Left lung (tissue), 14 donors: ENCODE measurements at places on chromosomes 6 and 20. TPM values are rescaled to one million over a fixed set of nuclear protein-coding genes. Genes with fewer than 3 reads are reported as not detected.

EPB41L2 gene
- 97.1 TPM for total RNA-seq

RBM38 gene
- 20.0 TPM for total RNA-seq

INSM1 gene
- total RNA-seq, result not detected

CDH22 gene
- not detected for total RNA-seq

MCCD1 gene
- total RNA-seq, result not detected

BHLHE23 gene
- not detected for total RNA-seq
